CD4-positive, alpha-beta T cell treated with Interleukin-10 for 1 hour (primary cell): ENCODE measurements at places on chromosomes 5 and 9.

DNA sequence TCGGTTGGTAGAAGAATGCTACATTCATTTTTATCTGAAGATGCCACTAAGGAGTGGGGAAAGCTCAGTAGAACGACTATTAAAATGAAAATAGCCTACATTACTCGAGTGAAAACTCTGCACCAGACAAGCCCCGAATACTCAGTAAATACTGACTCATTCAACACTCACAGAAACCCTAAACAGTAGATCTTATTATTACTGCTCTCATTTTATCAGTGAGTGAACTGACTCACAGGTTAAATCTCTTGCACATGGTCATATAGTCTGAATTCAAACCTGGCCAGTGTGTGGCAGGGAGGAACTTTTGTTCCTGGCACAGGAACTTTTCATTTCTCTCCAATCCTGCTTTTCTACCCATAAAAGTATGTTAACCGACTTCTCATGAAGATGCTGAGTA lies 9.6 kb upstream of the PAPPA start:
- DNase-seq = no peak

DNA sequence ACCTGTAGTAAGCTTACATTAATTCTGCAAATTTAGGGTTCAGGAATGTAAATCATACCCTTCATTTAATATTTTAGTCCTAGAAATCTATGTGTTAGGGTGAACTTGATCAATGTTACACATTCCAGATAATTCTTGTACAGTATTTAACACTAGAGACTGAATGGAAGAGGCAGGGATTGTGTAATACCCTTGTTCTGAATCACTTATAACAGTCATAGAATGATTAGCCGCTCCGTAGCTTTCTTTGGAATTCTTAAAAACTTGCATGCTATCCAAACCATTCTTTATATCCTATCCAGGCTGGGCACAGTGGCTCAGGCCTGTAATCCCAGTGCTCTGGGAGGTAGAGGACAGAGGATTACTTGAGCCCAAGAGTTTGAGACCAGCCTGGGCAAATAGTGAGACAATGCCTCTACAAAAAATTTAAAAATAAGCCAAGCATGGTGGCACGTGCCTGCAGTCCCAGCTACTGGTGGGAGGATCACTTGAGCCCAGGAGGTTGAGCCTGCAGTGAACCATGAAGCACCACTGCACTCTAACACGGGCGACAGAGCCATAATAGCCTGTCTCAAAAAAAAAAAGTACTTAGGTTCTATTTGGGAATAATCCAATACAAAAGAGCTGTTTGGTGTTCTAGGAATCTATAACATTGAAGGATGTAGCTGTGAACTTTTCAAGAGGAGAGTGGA lies 8.3 kb downstream of the ZNF483 start:
- no peak for DNase-seq

DNA sequence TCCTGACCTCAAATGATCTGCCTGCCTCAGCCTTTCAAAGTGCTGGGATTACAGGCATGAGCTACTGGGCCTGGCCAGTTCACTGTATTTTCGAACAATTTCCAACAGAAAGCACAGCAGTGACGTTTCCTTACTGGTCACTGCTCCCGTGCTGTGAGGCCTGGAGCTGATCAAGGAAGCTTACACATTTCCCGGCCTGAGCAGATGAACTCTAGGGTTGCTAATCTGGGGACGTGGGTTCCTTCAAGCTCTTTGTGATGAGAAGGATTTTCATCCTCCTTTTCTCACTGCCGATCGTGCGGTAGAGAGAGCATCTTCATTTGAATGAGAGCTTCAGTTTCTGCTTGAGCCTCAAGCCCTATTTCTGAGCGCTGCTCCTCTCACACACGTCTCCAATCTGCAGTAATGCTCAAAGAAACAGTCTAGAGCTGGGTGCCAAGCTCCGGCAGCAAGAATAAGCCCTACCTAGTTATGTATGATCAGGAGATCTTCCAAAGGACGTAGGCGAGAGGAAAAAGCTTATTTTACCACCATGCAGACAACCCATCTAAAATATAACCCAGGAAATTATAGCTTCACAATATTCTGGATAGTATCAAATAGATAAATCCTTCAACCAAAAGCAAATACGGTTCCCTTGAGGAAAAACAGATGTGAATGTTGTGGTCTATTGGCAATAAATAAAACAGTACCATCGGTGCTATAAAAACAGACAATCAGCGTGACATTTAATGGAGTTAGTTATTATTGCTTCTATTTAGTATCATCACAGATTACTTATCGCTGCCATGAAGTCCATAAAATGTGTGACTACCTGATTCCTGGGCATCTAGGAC lies 7.3 kb upstream of the SPATA24 start:
- DNase-seq = no peak

DNA sequence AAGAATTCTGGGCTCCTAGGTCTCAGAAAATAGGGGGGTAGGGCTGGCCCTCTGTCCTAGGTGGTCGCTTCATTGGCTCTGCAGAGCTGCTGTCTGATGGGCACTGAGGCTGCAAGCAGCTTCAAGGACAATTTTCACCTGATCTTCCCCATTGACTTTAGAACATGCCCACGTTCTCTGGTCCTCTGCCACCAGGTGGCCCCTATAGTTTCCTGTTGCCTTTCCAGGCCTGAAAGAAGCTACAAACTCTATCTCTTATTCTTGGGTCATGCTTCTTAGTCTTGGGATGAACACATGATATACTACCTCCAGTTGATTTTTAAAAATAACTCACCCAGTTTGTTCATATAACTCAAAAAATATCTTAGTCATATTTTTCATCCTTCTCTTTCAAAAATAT lies 26.3 kb downstream of the SPZ1 start:
- peak; percentile 44 for DNase-seq

DNA sequence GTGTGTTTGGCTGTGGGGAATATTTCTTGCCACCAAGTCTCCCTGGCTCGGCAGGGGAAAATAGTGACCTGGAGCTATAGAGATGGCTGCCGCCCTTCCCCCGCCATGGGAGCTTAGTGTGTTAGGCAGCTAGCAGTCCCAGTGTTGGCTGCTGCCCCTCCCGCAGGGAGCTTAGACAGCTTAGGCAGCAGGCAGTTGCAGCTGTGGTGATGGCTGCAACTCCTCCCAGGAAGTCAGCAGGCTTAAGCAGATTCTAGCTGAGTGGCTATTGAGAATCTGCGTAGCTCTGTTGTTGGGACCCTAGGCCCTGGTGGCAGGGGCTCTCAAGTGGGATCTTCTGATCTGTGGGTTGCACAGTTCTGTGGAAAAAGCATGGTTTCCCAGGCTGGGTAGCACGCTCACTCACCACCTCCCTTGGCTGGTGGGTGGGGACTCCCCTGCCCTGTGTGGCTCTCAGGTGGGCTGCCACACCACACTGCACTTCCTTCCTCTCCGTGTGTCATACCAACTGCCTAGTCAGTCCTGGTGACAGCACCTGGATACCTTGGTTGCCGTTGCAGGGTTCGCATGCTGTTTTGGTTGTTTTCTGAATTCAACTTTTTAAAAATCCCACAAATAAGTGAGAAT lies 9.3 kb downstream of the OR1N2 start:
- no peak for DNase-seq

- DNase-seq = no peak
These were observed 213.2 kb downstream of the TRIO start for GRCh38 chr5:14356305-14356704.

DNA sequence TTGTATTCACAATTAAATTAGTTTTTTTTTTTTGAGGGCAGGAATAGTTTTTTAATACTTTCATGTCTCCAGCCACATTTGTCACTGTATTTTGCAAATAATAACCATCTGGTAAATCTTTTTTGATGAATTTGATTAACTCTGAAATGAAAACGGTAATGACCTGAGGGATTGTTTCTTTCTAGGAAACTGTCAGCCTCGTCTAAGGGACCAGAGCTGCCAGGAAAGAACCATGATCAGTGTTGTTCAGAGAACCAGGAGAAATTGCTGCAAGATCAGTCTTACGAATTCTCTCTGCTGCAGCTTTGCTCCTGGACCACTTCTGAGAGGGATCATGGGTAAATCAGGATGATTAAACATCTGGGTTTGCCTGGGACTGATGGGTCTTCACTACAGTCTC lies 114.5 kb upstream of the TAF11L2 start:
- no peak for DNase-seq

DNA sequence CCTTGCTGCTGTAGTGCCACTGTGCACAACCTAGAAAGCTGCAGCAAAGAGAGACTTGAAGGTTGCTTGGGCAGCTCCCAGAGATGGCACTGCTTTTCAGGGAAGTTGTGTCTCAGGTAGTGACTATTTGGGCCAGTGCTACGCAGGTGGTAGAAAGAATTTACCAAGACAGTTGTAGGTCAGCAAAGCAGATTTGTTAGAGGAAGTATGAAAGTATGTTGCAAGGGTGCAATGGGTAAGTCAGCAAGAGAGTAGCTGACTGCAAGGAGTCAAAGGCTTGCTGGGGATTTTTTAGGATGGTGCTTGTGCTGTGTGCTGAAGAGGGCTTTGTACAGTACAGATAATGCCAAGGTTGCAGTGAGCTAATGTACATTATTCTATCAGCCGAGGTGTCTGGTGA lies 33.5 kb upstream of the SPARC start:
- no peak for DNase-seq

GRCh38 chr5:73452215-73452614 lies 3.6 kb upstream of the FOXD1 start:
- DNase-seq = no peak

GRCh38 chr5:83025690-83026478 lies 51.3 kb downstream of the TMEM167A start:
- DNase-seq = no peak

GRCh38 chr5:173689737-173690360 lies 73.4 kb upstream of the BOD1 start:
- DNase-seq = peak; percentile 7

GRCh38 chr5:104111632-104112031 lies 549.0 kb upstream of the NUDT12 start:
- no peak for DNase-seq

GRCh38 chr9:128096616-128097536 lies 28.8 kb downstream of the SLC25A25 start:
- DNase-seq = no peak

DNA sequence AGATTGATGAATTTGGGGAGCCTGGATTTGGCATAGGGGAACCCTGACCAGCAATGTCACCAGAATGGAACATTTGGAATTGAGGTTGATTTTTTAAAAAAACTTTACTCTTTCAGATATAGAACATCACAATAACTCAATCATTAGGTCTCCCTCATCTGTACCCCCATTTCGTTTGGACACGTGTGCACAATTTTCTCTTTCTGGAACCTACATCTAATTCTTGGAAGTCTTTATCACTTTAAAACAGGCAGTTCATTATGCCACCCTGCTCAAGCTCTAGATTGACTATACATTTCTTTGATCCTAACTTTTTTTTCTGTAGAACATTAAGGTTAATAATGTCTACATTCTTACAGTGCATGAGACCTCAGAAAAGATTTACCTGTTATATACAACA lies 3.7 kb upstream of the SSBP2 start:
- DNase-seq = no peak

DNA sequence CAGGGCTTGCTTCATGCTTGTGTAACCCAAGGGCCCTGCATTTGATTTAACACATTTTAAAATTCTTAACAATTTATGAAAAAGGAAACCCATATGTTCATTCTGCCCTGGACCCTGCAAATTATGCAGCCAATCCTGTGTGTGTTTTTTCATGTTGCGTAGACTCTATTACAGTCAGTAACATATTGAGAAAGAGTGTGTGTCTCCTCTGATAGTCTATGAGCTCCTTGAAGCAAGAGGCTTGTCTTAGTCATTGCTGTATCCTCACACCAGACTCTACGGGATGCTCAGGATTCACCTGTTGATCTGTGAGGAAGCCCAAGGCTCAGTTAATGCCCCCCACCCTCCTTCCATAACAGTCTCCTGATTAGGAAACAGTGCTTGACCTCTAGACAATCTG lies 177.3 kb upstream of the DMAC1 start:
- DNase-seq = no peak
